ENCODE measurements at places on chromosomes 4 and X. TPM values are rescaled to one million over a fixed set of nuclear protein-coding genes. Genes with fewer than 3 reads are reported as not detected.

Gene RBBP7
- 72.5 TPM for total RNA-seq

Gene CT47B1
- total RNA-seq, result not detected

Gene ERCC6L
- total RNA-seq, result 2.9 TPM

Gene GABRQ
- 0.72 TPM for total RNA-seq

Gene STOX2
- 12.0 TPM for total RNA-seq

Gene EFHC2
- total RNA-seq, result 0.80 TPM

All from esophagus mucosa (tissue), 1 donor.